ENCODE measurements at places on chromosomes 2 and 18. TPM values are rescaled to one million over a fixed set of nuclear protein-coding genes. Genes with fewer than 3 reads are reported as not detected.

- DNase-seq, result no peak
Observed at GRCh38 chr2:160228141-160228917, 28.3 kb upstream of the ITGB6 start.

DNA sequence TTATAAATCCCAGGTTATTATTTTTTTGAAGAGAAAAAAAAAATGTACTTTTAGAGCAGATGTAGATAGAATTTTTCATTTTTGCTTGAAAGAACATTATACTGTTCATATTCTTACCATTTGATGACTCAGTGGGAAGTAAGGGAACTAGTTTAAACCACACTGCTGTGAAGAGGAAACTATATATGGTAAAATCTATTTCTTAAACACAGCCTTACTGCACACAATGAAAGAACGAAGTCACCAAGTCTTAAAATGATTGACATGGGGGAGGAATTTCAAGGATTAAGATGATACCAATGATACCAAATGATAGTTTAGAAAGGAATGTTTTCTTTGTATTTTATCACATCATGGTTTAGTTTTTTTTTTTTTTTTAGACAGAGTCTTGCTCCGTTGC lies 5.0 kb downstream of the ACTR2 start:
- no peak for DNase-seq

Gene SPP2
- total RNA-seq, result not detected

DNA sequence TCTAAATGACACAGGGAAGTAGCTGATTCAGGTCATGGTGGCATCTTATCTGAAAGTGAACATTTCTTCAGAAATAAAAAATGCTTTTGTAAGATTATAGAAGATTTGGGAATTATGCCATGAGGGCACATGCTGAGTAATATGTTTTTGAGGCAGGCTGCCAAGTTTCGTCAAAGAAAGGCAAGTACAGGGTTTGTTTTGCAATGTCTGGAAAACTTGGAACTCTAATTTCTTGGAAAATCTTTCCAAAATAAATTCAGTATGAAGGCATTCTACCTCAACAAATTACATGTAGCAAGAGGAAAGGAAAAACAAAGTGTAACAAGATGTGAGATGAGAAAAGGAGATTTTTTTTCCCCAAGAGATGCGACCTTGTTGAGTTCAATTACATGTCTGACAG lies 167.7 kb downstream of the PLCL1 start:
- DNase-seq, result no peak

Gene NYAP2
- not detected for total RNA-seq

- DNase-seq, result no peak
Observed at GRCh38 chr18:58579561-58580047, 49.3 kb downstream of the ALPK2 start.

DNA sequence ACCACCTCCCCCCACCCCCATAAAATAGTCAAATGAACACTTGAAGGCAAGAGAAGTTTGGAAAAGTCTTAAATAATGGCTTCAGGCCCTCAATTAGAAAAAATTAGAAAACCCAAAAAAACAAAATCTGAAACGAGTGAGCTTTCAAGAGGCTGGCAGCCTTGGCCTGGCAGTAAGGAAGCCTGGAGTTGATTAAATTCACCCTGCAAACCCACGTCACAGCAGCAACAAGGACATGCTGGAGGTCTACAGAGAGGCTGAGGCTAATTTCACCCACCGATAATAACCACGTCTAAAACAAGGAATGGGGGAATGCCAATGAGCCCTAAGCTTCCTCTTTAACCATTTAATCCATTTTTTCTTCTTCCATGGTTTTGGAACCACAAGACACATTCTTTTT lies 122.7 kb upstream of the SMAD7 start:
- DNase-seq, result no peak

DNA sequence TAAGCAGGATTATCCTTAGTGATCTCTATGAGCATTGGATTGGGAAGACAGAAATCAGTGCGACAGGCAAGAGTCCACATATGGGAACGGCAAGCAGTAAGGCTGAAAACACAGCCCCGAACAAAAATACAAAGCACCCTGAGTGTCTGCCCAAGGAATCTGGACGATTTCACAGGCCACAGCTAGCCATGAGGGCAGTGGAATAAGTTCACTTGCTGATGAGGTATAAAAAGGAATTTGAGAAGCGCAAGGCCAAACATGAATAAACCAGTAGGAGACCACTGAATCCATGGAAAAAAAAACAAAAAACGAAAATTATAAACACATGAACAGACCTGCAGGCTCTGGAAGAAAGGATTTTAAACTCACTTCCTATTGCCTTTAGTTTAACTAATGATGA lies 24.3 kb downstream of the WDSUB1 start:
- no peak for DNase-seq

Gene STAM2
- 29.1 TPM for total RNA-seq

- no peak for DNase-seq
Observed at GRCh38 chr2:198615972-198616371, 811.6 kb downstream of the PLCL1 start.

GRCh38 chr2:239819091-239819973 lies 205.8 kb downstream of the NDUFA10 start:
- DNase-seq, result no peak

Gene KLHL41
- total RNA-seq, result 0.72 TPM

Data from Panc1 (cell line).